ENCODE measurements at places on chromosomes 13 and 19.
A peak's percentile ranks its signal among the peaks of the same experiment; 100 is the strongest.

GRCh38 chr13:83162493-83162892 is 719.8 kb downstream of the SLITRK1 start:
- no peak for DNase-seq

GRCh38 chr19:43564800-43565199 is 10.5 kb downstream of the XRCC1 start:
- no peak for DNase-seq

GRCh38 chr13:24916464-24916863 is 152.5 kb downstream of the RNF17 start:
- no peak for DNase-seq

- DNase-seq, result no peak
These were observed 7.2 kb downstream of the ERFL start for GRCh38 chr19:41920882-41921576.

- DNase-seq, result no peak
These were observed at the start of gene KCTD15 for GRCh38 chr19:33796164-33796875. Gene KCTD15 (plus strand): TSS chr19:33796870. CDS start chr19:33800455, 3,585 bp downstream.

- DNase-seq, result no peak
These were observed 883.5 kb downstream of the UQCRFS1 start for GRCh38 chr19:28329429-28329828.

DNA sequence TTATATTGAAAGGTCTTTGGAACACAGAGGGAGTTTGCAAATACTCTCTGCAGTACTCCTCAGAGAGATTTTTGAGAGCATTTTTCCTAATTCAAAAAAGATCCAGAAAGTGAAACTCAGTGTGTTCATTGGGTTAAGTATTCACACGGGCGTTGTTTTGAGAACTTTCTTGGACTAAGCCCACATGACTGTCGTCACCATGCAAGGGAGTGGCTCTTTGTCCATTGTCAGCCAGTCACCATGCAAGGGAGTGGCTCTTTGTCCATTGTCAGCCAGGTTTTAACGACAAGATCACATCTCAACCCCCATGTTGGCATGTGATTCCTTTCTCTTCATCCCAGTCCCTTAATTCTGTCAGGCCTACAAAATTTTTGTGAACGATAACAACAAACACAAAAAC is 81.2 kb upstream of the STK24 start:
- no peak for DNase-seq

- DNase-seq, result peak; percentile 24
These were observed 81.8 kb upstream of the RUBCNL start for GRCh38 chr13:46468570-46469463.

DNA sequence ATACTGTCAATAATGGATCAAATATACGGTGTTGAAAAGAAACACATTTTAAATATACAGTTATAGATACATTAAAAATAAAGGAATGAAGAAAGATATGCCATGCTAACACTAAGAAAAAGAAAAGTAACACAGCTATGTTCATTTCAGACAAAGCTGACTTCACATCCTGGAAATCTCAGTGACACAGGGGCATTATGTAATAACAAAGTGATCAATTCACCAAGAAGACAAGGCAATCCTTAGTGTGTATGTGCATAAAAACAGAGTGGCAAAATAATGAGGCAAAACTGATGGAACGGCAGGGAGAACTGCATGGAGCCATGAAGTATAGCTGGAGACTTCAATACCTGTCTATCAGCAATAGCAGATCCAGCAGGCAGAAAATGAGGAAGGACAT is 13.1 kb downstream of the ZNF14 start:
- no peak for DNase-seq

GRCh38 chr19:7978179-7978825 is 27.1 kb downstream of the ELAVL1 start:
- no peak for DNase-seq

All from inflammatory macrophage treated with lipopolysaccharide for 1 hour (primary cell).